ENCODE measurements at places on chromosomes 3 and 15.

DNA sequence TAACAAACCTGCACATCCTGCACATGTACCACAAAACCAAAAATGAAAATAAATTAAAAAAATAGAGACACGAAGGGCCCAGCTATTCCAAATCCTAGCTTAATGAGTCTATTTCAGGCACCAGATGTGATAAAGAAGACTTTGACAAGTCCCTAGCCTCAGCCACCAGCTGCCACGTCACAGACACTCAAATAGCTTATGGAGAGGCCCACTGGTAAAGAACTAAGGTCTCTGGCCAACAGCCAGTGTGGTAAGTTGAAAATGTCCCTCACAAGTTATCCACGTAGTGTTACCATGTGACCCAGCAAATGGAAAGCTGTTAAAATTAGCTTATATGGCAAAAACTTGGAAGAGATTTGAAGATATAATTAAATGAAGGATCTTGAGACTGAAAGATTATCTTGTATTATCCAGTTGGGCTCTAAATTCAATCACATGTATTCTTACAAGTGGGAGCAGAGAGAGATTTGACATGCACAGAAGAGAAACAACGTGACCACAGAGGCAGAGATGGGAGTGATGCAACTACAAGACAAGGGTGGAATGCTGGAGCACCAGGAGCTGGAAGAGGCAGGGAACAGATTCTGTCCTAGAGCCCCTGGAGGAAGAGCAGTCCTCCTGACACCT, 10.9 kb downstream of the ACSBG1 start:
- DNase-seq, result no peak

- no peak for DNase-seq
Measured at GRCh38 chr3:117586161-117586560, 876.6 kb downstream of the TUSC7 start.

DNA sequence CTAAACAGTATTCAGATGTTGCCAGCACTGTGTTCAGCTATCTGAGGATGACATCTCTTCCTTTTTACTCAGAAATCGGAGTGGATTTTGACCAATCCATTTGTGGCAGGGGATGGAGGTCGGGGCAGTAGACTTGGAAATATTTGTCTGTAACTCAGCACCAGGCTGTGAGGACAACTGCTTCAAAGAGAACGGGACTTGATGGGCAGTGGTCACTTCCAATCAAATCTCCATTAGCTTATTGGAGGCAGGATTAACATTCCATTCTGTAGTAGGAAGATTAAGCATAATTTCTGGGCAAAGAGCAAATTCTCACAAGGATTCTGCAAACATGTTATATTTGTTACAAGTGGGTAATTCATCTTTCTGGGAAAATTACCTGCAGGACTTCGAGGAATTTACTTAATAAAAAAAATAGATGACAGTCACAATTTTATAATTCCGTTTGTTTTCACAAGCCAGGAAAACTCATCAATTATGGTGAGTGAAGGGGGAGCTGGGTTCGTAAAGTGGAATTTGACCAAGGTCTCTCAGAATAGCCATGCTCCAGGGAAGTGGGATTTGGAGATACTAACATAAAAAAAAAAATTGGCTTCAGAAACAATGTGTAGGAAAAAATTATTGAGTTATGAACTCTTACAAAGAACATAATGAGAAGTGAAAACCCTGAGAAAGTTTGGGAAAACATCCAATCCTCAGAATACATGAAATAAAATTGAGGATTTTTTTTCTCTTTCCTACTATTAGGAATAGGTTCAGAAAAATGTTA, 18.1 kb downstream of the CRABP1 start:
- no peak for DNase-seq

DNA sequence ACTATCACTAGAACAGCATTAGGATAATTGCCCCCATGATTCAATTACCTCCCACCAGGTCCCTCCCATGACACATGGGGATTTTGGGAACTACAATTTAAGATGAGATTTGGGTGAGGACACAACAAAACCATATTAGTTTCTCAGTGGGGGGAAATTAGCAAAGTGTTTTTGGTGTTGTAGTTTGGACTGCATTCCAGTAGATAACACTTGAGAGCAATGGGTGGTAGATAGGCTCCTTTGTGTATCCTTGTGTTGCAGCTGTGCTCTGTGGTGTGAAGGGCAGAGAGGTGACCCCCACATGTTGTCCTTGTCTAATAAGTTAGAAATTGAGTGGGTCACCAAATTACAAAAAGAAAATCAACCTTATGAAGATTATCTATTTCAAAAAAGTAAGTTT, 223.8 kb downstream of the SATB1 start:
- no peak for DNase-seq

GRCh38 chr3:171453180-171453886, 6.9 kb downstream of the TNIK start:
- DNase-seq, result no peak

- no peak for DNase-seq
Measured at GRCh38 chr3:11717301-11717700, 73.6 kb upstream of the VGLL4 start.

DNA sequence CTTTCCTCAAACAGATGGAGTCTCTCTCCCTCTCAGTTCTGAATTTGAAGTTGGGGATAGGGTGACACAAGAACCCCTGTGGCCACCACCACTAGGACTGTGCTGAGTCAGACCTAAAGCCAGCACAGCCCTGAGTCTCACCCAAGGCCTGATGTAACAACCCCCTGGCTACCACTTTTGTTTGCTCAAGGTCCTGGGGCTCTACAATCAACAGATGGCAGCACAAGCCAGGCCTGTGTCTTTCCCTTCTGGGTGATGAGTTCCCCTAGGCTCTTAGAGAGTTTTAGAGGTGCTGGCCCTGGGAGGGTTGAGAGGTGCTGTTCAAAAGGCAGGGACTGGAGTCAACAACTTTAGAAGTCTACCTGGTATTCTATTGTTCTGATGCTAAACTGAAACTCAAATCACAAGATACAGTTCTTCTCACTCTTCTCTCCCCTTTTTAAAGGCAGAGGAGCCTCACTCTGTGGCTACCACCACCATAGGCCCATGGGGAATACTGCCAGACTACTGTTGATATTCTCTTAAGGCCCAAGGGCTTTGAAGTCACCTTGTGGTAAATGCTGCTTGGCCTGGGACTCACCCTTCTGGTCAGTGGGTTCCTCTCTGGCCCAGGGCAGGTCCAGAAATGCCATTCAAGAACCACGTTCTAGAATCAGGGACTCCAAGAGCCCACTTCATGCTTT, 6.5 kb downstream of the OR5K4 start:
- no peak for DNase-seq

DNA sequence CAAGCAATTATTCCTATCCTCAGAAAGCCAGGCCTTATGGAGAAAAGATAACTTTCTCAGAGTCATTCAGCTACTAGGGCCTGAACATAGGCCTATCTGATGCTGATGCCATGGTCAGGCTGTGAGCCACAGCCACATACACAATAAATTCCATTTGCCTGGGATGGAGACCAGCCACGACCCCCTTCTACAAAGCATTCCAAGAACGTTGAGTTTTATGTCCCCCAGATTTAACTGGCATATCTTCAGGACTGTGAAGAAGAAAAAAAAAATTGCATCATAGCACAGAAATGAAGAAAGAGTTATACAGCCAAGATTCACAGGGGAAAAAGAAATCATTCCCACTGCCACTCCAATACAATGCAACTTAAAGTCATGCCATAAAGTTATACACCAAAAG, 100.0 kb downstream of the THBS1 start:
- no peak for DNase-seq

GRCh38 chr15:69408841-69409240, 5.3 kb upstream of the KIF23 start:
- DNase-seq, result no peak

GRCh38 chr15:55007561-55007960, 189.2 kb downstream of the RSL24D1 start:
- no peak for DNase-seq

DNA sequence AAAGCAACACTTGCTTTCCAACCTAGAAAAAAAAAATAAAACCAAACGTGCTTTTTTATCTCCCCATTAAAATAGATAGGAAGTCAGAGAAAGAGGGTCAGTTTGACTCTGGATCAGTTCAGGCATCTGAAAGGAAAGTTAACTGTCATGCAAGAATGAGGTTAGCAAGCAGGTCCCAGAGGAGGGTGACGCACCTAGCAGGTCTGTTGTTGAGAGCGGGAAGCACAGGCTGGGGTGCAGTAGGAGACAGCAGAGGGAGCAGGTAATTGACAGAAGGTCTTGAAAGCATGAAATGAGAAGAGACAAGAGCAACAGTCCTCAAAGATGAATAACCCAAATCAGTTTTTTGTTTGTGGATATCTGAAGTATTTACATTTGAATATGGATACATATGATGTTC, 82.5 kb downstream of the ANO10 start:
- no peak for DNase-seq

- no peak for DNase-seq
Measured at GRCh38 chr3:13174803-13175135, 101.5 kb upstream of the IQSEC1 start.

GRCh38 chr3:28780480-28780879, 431.9 kb upstream of the AZI2 start:
- no peak for DNase-seq

- no peak for DNase-seq
Measured at GRCh38 chr15:40256638-40257235, 17.9 kb downstream of the PAK6 start.

GRCh38 chr3:49512781-49513355, 41.4 kb upstream of the BSN start:
- DNase-seq, result no peak

GRCh38 chr3:55771503-55771902, 284.4 kb upstream of the WNT5A start:
- DNase-seq, result no peak

DNA sequence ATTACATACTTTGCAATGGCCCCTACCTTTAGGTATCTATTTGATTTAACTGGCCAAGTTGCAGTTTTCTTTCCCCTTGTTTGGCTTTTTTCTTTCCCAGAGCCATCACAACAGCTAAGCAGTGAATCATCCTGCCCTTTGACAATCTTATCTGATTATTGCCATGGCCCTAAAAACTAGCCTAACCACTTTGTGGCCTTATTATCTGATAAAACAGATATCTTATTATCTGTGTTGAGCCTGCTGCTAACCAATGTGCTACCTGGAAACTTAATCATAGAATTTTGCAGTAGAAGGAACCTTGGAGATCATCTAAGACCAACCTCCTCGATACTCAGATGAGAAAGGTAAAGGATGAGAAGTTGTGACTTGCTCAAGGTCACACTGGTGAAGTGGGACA, 37.1 kb downstream of the EIF4E3 start:
- DNase-seq, result no peak

GRCh38 chr3:88996691-88997090, 110.7 kb upstream of the EPHA3 start:
- DNase-seq, result no peak

GRCh38 chr3:20236603-20237002, 50.6 kb upstream of the SGO1 start:
- DNase-seq, result no peak

DNA sequence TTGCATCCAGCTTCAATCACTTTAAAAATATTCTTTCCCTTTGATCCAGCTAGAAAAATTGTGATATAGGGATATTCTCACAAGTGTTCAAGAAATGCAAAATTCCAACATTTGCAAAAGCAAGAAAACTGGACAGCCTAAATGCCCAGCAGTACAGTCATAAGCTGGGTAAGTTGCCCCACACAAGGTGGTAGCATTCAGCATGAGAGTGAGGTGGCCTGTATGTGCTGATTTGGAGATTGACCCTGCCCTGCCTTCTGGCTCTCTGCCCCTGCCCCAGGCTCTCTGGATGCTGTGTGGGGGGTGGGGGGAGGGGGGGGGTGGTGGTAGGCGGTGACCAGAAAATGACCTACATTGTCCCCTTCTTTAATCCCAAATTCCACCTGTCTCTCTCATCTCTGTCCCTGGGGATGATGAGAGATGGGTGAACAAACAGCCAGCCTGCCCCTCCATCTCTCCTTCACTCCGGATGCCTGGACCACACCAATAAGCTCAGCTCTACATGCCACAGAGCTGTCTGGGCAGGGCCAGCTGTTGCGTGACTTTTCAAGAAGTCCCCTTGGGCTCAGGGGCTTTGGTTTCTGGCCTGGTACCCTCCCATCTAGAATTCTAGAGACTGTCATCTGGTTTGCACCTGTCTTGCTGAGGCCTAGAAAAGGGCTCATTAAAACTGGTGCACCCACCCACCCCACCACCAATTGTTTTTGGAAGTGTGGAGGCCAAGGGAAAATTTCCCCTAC, 42.2 kb downstream of the SLC28A1 start:
- DNase-seq, result no peak
